ENCODE measurements at places on chromosomes 4 and X. TPM values are rescaled to one million over a fixed set of nuclear protein-coding genes. Genes with fewer than 3 reads are reported as not detected.
A peak's percentile ranks its signal among the peaks of the same experiment; 100 is the strongest.

GRCh38 chr4:1748465-1748995 lies 27.2 kb downstream of the TACC3 start:
- peak; percentile 79 for DNase-seq

DNA sequence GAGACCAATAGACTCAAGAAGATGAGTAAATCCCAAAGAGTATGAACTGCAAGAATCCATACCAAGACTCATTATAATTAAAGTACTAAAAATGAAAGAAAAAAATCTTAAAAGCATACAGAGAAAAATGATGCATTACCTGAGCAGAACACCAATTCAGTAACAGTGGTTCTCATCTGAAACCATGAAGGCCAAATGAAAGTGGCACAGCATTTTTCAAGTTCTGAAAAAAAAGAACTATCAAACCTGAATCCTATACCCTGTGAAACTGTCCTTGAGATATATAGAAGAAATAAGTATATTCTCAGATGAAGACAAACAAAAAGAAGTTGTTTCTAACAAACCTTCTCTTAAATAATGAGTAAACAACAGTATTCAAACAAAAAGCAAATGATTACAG lies 39.6 kb upstream of the TMPRSS11A start:
- no peak for DNase-seq

DNA sequence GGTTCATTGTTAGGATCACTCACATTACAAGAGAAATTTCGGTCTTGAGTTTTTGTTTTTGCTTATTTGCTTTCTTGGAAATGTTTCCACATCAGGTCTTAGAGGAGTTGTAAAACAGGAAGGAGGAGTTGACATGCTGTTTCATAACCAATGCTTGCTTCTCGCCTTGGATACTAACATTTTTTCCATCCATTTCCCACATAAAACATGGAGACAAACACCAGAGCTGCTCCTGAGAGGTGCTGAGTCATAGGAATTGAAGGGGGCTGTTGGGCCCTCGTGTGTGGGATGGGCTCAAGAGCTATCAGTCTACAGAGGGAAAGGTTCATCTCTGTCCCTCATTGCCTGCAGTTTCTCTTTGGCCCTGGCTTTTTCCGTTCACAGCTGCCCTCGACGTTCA lies 29.9 kb downstream of the TBL1X start:
- no peak for DNase-seq

- peak; percentile 28 for DNase-seq
Observed at GRCh38 chr4:184514121-184514988, 40.0 kb upstream of the IRF2 start.

DNA sequence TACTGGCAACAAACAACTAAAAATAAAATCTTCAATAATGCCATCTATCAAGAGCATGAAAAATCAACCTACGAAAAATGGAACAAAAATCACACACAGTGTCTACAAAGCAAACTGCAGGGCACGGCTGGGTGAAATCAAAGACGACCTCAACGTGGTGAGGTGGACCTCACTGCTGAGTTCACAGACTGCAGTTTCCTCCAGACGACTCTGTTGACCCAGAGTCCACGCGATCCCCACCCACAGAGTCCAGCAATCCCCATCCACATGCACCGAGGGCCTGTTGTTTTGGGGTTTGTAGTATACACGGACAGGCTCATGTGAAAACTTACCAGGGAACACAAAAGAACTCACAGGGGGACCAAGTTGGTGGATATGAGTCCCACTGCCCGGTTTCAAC lies 31.1 kb upstream of the GTPBP6 start:
- DNase-seq, result no peak

DNA sequence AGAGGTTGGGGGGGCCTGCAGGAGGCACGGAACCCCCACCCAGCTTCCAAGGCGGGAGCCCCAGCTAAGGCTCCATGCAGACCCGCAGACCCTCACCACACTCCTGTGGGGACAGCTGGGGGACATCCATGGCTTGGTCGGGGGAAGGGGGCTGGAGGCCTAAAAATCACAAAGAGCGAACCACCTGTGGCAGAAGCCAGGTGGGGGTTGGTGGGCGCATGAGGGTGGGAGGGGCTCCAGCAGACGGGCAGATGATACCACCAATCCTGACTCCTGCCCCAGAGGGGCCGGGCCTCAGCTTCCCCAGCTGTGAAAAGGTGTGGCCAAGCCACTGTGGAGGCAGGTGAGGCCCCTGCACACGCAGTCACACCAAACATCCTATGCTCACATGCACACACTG lies 111.6 kb downstream of the FAM53A start:
- peak; percentile 4 for DNase-seq

Gene PAK3
- polyA plus RNA-seq, result under 0.01 TPM

Gene FSTL5
- 0.01 TPM for polyA plus RNA-seq

DNA sequence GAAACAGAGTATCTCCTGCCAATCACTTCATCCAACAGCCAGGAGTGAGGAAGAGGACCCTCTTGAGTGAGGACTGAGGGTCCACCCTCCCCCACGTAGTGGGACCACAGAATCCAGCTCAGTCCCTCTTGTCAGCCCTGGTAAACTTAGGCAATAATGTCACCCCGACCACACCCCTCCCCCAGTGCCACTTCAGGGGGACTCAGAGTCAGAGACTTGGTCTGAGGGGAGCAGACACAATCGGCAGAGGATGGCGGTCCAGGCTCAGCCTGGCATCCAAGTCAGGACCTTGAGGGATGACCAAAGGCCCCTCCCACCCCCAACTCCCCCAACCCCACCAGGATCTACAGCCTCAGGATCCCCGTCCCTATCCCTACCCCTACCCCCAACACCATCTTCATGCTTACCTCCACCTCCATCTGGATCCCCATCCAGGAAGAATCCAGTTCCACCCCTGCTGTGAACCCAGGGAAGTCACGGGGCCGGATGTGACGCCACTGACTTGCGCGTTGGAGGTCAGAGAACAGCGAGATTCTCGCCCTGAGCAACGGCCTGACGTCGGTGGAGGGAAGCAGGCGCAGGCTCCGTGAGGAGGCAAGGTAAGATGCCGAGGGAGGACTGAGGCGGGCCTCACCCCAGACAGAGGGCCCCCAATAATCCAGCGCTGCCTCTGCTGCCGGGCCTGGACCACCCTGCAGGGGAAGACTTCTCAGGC lies at the start of the genes CSAG1 and MAGEA12:
Gene CSAG1 (minus strand): TSS at position 461 of the 715 bp plus-strand sequence. CDS start 1,261 bp downstream, outside the sequence.
Gene MAGEA12 (plus strand): TSS at position 497 of the 715 bp plus-strand sequence. CDS start 2,405 bp downstream, outside the sequence.
- no peak for DNase-seq

DNA sequence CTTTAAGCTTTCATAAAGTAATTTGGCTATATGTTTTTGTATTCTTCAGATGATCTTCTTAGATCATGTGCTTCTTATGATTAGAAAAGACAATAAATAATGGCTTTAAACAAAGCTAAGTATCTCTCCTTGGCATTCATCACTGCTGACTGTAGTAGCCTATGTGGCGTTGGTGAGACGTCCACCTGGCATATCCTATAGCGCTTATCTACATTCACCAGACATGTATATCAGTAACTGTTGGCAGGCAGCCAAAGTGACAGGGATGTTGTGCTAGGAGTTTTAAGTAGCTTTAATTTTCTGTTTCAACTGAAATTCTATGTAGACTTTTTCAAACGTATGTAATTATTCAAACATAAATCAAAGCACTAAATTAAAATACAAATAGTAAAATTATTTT lies 276.4 kb downstream of the IL15 start:
- no peak for DNase-seq

Gene ADH1C
- 1.6 TPM for polyA plus RNA-seq

Gene PCDH11X
- under 0.01 TPM for polyA plus RNA-seq

GRCh38 chrX:150100261-150100660 lies 162.0 kb upstream of the EOLA2 start:
- no peak for DNase-seq

Gene LARP1B
- 17.4 TPM for polyA plus RNA-seq

Gene CFP
- polyA plus RNA-seq, result 2.3 TPM

DNA sequence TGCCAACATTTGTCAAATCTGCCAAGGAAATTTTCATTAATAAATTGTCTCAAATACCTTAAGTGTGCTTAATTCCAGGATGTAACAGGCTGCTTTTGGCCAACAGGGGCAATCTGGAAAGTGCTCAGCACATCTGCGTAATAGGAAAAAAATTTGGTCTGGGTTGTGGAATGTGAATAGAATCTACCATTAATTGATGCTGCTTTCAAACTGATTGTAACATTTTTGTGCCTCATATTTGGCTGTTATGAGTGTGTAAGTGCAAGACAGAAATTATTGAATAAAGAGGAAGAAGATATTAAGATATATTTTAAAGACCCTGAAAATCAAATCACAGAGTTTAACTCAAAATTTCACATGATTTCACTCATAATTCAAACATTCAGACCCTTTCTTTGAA lies 41.1 kb downstream of the REELD1 start:
- DNase-seq, result no peak

Gene USP17L10
- not detected for polyA plus RNA-seq

GRCh38 chrX:13834355-13834754 lies 17.5 kb upstream of the GPM6B start:
- no peak for DNase-seq

Measured in heart right ventricle (tissue), 16 donors.